WERI-Rb-1 (cell line): ENCODE measurements at places on chromosomes 7 and 10.

GRCh38 chr7:120916538-120916937, 34.0 kb upstream of the ING3 start:
- no peak for DNase-seq

- DNase-seq = no peak
These were observed 15.5 kb downstream of the CYTH3 start for GRCh38 chr7:6256677-6257535.

- DNase-seq = peak; percentile 53
These were observed 240.9 kb upstream of the KAT6B start for GRCh38 chr10:74585231-74586087.

GRCh38 chr10:122047560-122047959, 58.6 kb downstream of the TACC2 start:
- DNase-seq = no peak

DNA sequence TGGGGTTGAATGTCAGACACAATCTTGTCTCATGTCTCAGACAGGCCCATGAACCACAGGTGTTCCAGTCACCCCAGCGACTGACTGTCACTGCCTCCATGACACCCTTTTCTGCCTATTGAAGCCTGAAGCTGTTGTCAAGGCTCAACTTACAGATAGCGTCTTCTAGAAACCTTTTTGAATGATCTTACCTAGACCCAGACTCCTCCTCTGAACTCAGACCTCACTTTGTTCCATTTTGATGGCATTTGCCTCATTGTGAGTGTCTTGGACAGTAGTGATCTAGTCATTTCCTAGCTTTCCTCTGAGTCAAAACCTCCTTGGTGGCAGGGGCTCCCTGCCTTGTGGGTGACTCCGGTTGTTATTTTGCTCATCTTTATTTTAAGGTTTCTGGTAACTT, 98.3 kb upstream of the AGK start:
- DNase-seq = no peak
